Stimulated activated CD8-positive, alpha-beta memory T cell treated with anti-CD3 and anti-CD28 coated beads, Interleukin-4, amount 100 ng/mL, for 1 hour (primary cell): ENCODE measurements at places on chromosomes 4 and X.

- no peak for DNase-seq
Measured at GRCh38 chr4:93092765-93093164, 735.8 kb upstream of the ATOH1 start.

- DNase-seq, result no peak
Measured at GRCh38 chr4:53307819-53308780, 57.8 kb downstream of the SCFD2 start.

DNA sequence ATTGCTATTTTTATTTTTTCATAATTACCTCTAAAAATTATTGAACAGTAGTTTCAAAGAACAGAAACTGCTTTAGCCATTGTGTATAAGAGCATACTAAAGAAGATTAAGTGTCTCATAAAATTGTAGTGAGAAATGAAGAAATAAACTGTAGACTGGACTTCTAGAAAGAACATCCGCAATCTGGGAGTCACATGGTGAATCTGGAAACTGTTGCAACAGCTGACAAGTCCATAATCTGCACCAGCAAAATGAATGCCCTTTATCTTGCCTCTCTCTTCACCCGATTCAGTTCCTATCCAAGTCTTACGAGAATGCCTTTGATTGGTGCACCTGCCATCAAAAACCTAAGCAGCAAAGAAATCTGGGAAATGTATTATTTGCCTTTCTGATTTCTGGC lies 312.9 kb downstream of the NAF1 start:
- no peak for DNase-seq

DNA sequence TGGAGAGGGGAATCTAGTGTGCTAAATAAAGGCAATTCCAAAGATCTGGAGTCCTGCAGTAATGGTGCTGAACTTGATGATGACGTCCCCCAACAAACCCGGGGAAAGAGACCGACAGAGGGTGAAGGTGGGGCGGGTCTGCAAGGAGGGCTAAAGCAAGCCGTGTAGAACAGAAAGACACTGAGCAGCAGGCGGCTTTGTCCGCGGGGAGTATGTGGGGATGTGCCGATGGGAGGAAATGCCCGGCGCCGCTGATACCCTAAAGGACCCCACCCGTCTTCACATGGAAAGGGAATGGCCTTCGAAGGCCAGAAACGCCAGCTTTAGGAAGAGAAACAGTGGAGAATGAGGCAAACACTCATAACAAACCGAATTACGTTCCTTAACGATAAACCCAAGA lies 528.9 kb downstream of the ZNF674 start:
- no peak for DNase-seq

DNA sequence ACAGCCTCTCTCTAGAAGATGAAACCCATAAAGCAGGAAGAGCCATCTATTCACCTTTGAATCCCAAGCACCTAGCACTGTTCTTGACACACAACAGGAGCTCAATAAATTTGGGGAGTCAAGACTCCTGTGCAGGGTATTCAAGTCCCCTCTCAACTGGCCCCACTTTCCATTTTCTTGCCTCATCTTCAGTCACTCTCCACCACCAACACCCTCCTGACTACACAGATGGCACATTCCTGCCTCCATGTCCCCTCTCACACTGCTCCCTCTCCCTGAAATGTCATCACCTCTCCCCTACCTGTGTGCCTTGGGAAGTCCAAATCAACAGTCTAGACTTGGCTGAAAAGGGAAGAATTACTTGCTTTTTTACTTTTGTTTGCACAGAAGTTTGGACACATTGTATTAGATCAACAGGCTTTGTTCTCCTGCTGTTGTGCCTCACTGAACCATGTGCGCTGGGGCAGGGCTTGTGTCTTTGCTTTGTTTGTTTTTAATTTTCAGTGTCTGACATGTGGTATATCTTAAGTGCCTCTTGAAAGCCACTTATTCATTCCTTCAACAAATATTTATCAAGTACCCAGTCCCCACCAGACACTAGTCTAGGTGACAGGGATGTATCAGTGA lies 85.1 kb downstream of the APBB2 start:
- no peak for DNase-seq

- DNase-seq, result no peak
Measured at GRCh38 chrX:72393836-72394517, 88.3 kb upstream of the CITED1 start.

DNA sequence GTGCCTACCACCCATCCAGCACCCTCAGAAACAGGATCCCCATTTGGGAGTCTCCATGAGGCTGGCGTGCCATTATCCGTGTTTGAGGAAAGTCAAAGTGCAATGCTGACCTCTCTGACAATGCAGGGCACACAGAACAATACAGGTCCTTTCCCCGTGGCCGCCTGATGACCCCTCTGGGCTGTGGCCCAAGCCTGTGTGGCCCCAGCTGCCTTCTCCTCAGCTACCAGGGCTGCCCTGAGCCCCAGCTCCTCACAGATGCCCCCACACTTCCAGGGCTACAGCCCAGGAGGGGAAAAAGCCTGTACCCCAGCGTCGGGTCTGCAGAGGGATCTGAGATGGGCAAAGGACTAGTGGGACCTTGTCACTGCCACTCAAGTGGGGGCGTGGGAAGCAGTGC lies 15.5 kb downstream of the ZFYVE28 start:
- DNase-seq, result no peak

DNA sequence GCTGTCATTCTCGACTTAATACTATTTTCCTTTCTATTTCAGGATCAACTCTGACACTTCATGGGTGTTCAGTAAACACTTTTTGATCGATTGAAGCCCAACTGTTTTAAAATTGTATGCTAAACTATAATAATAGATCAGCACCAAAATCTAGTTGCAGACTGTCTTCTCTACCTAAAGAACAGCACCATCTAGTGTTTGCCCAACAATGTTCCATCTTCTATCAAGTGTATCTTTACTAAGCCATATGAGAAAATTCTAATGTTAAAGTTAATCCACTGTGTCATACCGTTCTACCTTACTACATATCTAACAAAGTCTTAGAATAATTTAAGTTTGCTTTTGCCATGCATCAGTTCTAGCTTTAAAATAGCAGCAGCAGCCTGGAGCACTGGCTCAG lies 113.0 kb upstream of the PRDX4 start:
- DNase-seq, result no peak

DNA sequence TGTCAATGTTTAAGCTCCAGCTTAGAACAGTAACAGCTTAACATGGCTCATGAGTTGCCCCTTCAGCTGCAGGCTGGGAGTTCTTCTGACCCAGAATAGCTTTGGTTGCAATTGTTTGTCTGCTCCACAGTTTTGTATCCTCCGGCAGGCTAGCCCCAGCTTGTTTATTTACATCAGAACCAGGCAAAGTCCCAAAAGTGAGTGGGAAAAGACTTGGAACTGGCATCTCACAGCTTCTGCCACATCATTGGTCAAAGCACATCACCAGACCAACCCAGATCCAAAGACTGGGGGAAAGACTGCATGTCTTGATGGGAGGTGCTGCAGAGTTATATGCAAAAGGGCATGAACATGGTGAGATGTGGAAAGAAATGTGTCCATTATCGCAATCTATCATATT lies 231.2 kb upstream of the CPEB2 start:
- no peak for DNase-seq

DNA sequence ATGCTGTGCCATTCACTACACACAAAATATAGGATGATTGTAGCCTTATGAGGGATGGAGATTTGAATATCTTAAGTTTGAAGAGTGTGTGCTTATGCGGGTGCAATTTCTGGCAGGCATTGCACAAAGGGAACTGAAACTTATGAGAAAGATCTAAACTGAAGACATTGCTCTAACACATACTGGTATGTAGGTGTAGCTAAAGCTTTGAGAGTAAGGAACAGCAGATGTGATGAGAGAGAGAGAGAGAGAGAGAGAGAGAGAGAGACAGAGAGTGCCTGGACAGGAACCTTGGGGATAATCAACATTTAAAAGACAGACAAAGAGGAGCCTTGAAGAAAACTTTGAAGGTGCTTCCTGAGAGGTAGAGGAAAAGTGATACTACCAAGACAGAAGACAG lies 379.7 kb downstream of the SPRY1 start:
- DNase-seq, result no peak

GRCh38 chrX:140099221-140099620 lies 133.9 kb upstream of the CXorf66 start:
- DNase-seq, result no peak
